ENCODE measurements at places on chromosomes 6 and 20.

DNA sequence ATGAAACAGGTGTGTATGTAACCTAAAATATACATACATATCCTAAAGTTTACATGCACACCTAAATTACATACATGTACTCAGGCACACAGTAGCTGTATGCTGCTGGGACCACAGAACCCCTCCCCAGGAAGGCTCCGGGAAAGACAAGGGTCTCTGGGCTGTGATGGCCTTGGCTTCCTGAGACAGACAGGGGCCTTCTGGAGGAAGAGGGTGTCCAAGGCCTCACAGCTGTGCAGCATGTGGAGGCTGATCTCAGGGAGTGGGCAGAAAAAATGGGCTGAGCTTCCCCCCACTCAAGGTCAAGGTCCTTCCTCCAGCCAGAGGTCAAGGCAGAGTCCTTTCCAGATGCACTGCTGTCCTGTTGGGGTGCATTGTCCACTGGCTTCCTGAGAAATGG lies 129.1 kb upstream of the THBS2 start:
- no peak for DNase-seq

- no peak for DNase-seq
Observed at GRCh38 chr6:136250686-136251008, 536 bp upstream of the MTFR2 start.

DNA sequence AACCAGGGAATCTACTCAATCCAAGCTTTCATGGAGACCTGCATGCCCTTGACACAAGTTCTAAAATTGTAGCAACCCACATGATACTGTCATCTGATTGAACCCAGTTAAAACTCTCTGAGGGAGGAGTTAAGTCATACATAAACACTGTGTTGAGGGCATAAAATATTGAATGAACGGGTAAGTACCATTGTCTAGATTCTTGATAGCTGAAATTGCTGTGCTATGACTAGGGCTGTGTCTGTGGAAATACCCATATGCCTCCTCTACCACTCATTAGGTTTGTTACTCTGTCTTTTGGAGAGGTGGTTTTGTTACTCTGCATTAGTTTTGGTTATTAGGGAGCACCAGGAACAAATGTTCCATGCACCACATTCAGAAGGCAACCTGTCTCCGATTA lies 7.6 kb downstream of the ENPP4 start:
- DNase-seq = no peak

DNA sequence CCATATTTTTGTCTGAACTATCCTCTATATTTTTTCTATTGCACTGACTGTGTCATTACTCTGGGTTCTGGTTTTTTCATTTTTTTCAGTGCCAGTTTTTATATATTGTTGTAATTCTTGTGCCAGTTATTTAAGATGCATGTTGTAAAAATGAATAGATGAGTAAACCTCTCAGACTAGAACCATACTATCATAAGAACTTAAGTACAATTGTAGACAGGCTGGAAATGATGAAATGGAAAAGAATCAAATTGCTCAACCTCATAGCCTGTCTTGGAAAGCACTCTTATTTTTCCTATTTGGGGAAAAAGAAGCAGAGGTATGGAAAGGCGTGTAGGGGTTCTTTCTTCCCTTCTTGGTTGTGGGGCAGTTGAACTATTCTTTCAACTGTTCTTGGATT lies 30.2 kb downstream of the PANK2 start:
- DNase-seq = no peak

- no peak for DNase-seq
Observed at GRCh38 chr20:25378884-25379733, 11.5 kb downstream of the ABHD12 start.

DNA sequence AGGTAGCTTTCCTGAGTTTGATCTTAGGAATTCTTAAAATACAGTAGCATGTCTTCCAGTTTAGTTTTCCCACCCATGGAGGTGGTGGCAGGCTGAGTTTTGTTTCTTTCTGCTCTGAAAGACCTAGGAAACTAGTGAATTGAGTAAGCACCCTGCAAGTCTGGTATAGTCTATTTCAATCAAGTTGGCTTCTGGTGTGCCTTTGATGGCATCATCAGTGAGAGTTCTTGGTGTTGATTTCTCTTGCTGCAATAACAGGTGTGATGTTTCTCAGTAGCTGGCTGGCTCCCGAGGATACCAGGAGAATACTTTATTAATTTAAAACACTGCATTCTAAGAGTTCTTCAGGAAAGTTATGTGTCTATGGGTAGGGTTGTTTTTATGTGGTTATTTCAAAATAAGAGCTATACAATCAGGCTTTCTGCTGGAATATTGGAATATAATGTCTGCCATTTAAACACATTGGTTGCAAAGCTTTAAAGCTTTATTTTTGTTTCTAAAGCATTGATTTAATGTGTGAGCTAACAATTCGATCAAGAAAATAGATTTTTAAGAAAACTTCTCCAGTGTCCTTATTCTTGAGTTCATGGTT lies 19.0 kb downstream of the VAPB start:
- no peak for DNase-seq

All from fibroblast of skin of back (primary cell).